ENCODE measurements at places on chromosomes 6 and 20. TPM values are rescaled to one million over a fixed set of nuclear protein-coding genes. Genes with fewer than 3 reads are reported as not detected.

DNA sequence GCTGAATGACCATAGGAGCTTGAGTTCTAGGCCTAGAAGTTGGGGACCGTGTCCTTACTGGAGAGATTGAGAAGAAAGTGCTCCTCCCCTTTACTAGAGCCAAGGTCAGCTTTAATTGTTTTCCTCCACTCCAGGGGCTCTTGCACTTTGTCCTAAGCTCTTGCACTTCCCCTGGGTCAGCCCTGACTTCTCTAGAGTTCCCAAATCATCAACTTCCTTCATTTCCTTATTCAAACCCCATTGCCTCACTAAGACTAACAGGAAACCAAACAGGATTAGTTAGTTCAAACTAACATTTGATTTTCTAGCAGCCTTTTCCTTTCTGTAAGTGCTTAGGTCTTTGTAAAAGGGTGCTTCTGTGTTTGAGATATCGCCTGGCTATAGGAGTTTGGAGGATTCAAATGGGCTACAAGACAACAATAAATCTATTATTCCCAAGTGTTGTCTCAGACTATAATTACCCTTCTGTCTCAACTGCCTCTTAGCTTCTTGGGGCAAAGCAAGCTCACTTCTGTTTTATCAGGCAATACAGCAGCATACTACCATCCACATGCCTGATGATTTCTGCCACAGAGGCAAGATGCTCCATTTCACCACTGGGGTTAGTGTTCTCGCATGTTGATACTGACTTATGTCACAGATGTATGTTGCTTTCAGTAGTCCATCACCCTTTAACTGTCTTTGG lies 12.8 kb upstream of the DTNBP1 start:
- H3K4me3 ChIP-seq, result no peak overlapping the region
- no peak for DNase-seq
- peaks cover 2% of the 10 kb centered on the region for H3K4me1 ChIP-seq

GRCh38 chr6:53803081-53803860 lies 8.5 kb downstream of the LRRC1 start:
- H3K4me1 ChIP-seq, result peaks cover 27% of the 10 kb centered on the region
- no peaks in the 10 kb centered on the region for H3K27me3 ChIP-seq
- no peak overlapping the region for H3K4me3 ChIP-seq
- no peak for DNase-seq
- peaks cover 5% of the 10 kb centered on the region for H3K36me3 ChIP-seq
- H3K27ac ChIP-seq, result no peak overlapping the region

Gene NRSN1
- not detected for total RNA-seq

Gene BPIFB4
- not detected for total RNA-seq

Gene LZTS3
- 15.7 TPM for total RNA-seq

Gene LRP11
- 2.5 TPM for total RNA-seq

Data from T-helper 17 cell (primary cell).